ENCODE measurements at places on chromosomes 3 and 15. TPM values are rescaled to one million over a fixed set of nuclear protein-coding genes. Genes with fewer than 3 reads are reported as not detected.

GRCh38 chr15:71056111-71056510 lies 59.2 kb upstream of the THSD4 start:
- no peak for DNase-seq

GRCh38 chr3:25483456-25483855 lies 55.4 kb downstream of the RARB start:
- DNase-seq, result no peak

GRCh38 chr15:98281130-98281529 lies 320.6 kb downstream of the ARRDC4 start:
- DNase-seq, result no peak

GRCh38 chr3:116020989-116021388 lies 397.7 kb downstream of the GAP43 start:
- no peak for DNase-seq

GRCh38 chr3:152151216-152151876 lies 117.4 kb upstream of the MBNL1 start:
- DNase-seq, result no peak

CKMT1A gene
- total RNA-seq, result not detected

P2RY13 gene
- total RNA-seq, result 1.4 TPM

All from posterior vena cava (tissue), 2 donors.